ENCODE measurements at places on chromosomes 7 and 10.
A peak's percentile ranks its signal among the peaks of the same experiment; 100 is the strongest.

DNA sequence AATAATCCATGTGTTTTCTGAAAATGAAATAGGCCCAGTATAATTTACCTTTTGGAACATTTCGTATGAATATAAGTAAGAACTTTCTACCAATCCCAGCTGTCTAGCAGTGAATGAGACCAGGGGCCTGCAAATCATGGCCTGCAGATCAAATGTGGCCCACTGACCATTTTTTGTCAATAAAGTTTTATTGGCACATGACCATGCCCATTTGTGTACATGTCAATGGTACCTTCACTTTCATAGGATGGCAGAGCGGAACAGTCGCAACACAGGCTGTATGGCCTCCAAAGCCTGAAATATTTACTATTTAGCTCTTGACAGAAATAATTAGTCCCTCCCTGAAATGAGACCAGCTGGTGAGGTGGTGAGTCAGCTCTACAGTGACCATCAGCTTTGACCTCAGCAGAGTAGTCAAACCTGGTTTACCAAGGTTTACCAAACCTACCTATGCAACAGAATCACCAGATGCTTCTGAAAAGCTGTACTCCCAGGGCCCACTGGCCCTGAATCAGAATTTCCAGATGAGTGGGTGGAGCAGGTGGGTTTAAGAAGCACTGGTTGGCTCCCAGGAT lies 13.8 kb upstream of the C10orf90 start:
- no peak for DNase-seq

DNA sequence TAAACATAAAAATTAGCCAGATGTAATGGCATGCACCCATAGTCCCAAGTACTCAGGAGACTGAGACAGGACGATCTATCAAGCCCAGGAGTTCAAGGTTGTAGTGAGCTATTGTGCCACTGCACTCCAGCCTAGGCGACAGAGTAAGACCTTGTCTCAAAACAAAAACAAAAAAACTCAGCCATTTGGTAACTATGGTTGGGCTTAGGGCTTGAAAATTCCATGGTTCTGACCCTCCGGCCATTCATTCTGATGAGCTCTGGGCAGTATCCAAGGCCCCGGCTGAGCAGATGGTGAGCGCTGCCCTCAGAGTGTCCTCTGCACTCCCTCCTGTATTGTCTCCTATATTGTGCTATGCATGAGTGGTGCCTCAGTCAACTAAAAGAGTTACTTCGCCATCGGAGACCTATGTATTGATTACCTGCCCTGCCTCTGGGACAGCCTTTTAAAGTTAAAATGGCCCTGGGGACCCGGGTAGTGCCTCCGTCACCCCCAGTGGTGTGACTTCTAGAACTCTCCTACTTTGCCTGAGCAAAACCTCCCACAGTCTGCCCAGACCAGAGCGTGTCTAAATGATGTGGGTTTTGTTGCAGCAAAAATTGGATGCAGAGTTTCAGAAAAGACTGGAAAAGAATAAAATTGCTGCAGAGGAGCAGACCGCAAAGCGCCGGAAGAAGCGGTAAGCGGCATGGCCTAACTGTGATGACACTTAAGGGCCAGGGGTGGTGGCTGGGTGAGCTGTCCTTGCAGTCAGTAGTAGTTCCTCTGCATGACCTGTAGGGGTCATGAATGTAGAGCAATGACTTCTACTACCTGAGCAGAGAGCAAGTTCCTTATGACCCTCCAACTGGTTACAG lies 8.1 kb downstream of the PRKRIP1 start:
- peak; percentile 46 for DNase-seq

DNA sequence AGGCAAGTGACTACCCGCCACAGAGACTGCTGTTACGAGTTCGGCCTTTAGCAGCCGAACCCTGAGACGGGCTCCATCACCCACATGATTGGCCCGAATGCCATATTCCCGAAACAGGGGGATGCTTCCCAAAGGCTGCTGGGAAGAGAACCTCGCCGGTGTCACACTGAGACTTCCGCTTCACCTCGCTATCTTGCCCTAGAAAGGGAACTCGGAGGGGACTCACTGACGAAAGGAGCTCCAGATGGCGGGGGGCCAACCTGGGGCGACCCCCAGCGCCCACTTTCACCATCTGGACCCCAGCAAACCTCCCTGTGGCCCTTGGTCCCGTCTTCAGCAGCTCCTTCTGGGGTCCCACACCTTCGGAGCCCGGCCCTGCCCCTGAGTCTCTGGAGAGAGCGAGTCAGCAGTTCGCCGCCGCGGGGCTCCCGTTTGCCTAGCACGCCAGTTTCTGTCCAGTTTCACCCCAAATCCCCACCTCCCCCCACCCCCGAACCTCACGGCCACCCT lies 529 bp downstream of the HPS1 start:
- DNase-seq, result peak; percentile 42

- no peak for DNase-seq
Measured at GRCh38 chr10:103756277-103756869, 99.0 kb downstream of the SH3PXD2A start.

DNA sequence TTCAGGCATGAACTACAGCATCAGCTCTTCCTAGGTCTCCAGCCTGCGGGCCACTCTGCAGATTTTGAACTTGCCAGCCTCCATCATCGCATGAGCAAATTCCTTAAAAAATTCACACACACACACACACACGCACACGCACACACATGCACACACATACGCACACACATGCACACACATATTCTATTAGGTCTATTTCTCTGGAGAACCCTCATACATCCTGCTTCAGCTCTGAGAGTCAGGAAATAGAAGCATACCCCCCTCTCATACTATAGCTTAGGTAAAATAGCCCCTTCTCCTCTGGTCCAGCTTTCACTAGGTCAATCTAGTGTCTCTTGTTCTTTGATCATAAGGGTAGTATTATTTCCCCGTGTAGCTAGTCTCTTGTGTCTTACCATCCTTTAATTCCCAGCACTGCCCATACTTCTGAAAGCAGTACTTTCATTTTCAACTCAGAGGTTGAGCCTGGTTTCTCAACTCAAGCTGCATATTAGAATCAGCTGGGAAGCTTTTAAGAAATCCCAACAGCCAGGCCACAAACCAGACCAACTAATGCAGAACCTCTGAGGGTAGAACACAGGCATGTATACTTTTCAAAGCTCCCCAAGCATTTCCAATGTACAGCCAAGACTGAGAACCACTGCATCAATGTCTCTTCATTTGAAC lies 30.9 kb upstream of the ITGB8 start:
- DNase-seq, result no peak

GRCh38 chr10:72485701-72486100 lies 131.0 kb upstream of the DNAJB12 start:
- no peak for DNase-seq

GRCh38 chr7:33905389-33906032 lies at the start of gene BMPER:
Gene BMPER, plus strand, starts transcription at chr7:33905539. Its CDS starts 75 bp downstream, at chr7:33905614.
- no peak for DNase-seq

DNA sequence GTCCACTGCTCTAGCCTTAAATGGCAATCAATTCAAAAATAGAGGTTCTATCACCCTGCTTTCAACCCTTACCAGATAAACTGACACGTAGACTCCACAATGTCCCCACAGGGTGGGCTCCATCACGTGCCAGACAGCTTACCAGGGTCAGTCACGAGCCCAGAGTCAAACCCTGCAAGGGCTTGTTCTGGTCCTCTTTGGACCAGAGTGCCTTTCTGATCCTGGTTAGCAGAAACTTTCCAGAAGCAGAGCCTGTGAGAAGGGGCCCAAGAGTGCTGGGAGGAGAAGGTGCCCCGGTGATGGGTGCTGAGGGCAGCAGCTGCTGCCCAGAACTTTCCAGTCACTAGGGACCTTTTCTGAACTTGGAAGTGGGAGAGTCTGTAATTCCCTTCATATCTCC lies 354 bp upstream of the GIMAP5 start:
- DNase-seq, result no peak

DNA sequence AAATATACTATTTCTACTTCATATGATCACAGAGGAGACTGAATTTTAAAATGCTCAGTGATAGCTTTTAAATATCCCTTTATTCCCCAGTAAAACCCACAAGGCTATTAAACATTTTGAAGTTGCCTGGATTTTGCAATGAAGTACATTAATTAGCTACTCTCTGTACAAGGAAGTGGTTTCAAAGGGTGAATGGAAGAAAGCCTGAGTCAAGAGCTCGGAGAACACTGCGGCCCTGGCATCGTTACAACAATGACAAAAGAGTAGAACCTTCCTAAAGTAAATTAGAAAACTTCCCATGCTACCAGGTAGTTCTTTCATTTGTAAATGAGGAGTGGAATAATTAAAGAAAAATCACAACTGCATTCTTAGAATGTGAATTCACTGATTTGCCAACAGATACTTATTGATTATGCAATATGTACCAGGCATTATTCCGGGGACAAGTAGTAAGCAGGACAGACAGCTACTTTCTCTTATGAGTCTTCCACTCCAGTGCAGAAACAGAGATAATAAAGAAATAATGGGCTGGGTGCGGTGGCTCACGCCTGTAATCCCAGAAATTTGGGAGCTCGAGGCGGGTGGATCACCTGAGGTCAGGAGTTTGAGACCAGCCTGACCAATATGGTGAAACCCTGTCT lies 63.0 kb downstream of the ZNF22 start:
- no peak for DNase-seq

DNA sequence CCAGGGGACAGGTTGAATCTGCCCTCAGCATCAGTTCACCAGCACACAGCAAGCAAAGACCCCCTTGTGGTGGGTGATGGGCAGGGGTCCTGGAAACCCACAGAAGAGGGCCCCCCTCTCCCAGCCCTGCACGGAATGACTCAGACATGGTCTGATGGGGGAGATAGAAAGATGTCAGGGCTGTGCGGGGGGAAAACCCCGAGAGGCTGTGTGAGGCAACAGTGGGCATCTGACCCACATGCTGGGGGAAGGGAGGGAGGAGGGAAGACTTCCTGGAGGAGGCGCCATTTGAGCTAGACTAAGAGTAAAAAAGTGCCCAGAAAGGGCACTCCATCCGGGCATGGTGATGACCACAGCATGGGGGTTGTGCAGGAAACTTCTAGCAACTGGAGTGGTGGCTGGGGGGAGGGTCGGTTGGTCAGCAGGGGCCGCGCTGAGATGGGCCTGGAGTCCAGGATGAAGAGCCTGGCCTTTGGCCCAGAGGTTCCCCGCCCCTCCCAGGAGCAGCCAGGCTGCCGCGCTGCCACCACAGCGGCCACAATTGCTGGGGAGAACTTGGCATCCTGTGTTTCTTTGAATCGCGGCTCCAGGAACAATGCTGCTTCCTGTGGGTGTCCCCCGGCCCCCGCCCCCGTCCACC lies 2.5 kb downstream of the LFNG start:
- DNase-seq, result peak; percentile 73

DNA sequence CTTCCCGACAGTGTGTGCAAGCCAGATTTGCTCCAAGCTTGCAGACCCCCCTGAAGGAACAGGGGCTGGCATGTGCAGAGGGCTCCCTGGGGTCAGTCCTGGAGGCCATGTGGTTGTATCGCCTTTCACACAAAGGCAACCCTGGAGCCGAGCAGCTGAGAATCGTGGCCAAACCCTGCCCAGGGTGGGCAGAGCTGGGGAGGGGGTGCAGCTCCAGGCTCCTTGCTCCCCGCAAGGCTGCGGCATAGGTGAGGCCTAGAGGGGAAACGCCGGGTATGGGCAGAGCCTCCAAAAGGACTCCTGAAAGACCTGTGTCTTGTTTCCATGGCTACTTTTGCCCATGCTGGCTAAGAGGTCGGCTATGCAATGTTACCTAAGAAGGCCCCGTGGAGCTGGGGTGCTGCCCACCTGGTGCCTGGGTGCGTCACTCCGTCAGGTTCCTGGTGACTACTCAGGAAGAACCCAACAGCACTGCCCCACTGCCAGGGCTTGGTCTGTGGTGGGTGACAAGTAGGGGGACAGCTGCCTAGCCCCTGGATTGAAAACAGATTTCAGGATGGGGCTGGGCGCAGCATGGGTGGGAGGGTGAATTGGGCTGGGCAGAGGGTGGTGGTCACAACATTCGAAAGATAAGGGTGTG lies 171.0 kb upstream of the SHH start:
- no peak for DNase-seq

- DNase-seq, result no peak
Measured at GRCh38 chr10:3889961-3890522, 105.0 kb upstream of the KLF6 start.

- peak; percentile 15 for DNase-seq
Measured at GRCh38 chr7:155007947-155008346, 5.0 kb upstream of the PAXIP1 start.

- no peak for DNase-seq
Measured at GRCh38 chr10:120505866-120506265, 48.8 kb downstream of the PLPP4 start.

- DNase-seq, result no peak
Measured at GRCh38 chr7:139034336-139034735, 1.5 kb downstream of the ZC3HAV1L start.

DNA sequence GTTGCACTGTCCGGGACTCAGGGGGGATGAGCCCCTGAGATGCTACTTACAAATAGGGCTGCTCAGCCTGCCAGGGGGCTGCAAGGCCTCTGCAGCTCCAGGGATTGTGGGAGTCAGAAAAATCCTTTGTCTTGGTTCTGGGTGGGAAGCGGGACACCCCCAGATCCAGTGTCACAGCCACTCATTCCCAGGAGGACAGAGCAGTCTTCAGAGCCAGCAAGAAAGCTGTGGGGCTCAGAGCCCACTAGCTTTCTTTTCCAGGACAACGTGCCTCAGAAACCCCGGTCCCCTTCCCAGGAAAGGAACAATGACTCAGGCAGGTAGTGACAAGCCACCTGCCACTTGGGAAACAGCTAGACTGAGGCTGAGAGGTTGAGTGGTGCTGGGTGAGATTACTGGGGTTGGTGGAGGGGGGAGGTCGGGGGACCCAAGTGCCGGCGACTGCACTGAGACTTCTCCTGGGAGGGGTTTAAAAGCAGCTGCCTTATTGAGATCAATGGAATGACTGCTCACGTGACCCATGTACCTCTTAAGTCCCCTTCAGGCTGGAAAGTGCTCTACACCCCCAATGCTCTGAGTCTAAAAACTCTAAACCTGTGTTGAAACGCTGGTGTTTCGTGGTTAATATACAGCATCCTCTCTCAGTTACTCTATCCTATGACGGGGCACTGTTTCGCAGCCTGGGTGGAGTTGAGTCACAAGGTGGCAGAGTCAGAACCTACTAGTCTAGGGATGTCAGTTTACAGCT lies 123.6 kb downstream of the UBE2H start:
- peak; percentile 23 for DNase-seq

DNA sequence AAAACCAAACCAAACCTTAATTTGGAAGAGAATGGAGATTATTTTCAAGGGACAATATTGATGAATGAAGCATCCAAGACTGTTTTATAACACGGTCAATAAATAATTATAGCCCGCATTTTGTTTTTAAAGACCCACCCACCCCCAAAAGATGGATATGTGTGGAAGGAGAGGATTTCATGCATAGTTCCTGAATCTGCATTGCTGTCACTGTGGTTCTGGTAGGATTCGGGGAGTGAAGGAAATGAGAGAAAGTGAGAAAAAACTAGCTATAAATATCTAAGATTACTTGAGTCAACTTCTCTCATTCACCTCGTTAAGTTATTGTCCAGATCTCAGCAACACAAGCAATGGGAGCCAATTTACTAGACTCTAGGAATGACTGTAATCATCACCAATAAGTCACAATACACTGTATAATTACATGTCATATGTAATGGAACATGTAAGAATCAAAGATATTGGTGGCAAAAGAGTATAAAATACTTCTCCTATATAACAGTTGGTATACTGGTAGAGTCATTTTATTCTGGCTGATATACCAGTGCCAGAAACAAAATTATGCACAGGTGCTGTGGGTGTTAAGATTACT lies 30.2 kb downstream of the NAMPT start:
- DNase-seq, result no peak

- no peak for DNase-seq
Measured at GRCh38 chr10:97805096-97805884, 33.5 kb upstream of the SFRP5 start.

GRCh38 chr7:123553159-123553558 lies 4.5 kb downstream of the NDUFA5 start:
- DNase-seq, result no peak

- DNase-seq, result no peak
Measured at GRCh38 chr10:110219884-110220283, 12.5 kb downstream of the MXI1 start.
